Dorsolateral prefrontal cortex (tissue), 122 donors: ENCODE measurements at places on chromosomes 4 and X. TPM values are rescaled to one million over a fixed set of nuclear protein-coding genes. Genes with fewer than 3 reads are reported as not detected.

Gene TKTL2
- total RNA-seq, result 0.23 TPM

Gene KLHL13
- 5.6 TPM for total RNA-seq

DNA sequence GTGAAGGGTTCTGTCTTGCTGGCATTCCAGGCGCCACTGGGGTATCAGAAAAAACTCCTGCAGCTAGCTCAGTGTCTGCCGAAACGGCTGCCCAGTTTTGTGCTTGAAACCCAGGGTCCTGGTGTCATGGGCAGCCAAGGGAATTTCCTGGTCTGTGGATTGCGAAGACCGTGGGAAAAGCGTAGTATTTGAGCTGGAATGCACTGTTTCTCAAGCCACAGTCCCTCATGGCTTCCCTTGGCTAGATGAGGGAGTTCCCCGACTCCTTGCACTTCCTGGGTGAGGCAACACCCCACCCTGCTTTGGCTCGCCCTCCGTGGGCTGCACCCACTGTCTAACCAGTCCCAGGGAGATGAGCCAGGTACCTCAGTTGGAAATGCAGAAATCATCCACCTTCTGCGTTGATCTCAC is 40.1 kb downstream of the NOP14 start:
- no peak for DNase-seq

DNA sequence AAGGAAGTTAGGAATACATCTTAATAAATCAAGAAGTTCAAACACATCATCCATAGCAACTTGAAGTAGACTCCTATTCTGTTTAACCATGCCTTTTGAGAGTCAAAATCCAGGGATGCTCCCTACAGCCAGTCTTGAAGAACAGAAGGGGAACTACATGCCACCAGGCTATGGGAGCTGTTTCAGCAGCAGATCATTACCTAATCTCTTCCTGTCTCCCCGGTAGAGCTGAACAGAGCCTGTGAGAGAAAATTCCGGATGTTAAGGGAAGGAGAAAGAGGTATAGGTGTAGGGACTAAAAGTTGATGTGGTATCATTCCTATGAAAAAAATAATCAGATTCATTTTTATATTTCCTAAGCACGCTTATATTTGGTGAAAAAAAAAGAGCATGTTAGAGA is 352.2 kb downstream of the SPRY1 start:
- DNase-seq, result no peak

DNA sequence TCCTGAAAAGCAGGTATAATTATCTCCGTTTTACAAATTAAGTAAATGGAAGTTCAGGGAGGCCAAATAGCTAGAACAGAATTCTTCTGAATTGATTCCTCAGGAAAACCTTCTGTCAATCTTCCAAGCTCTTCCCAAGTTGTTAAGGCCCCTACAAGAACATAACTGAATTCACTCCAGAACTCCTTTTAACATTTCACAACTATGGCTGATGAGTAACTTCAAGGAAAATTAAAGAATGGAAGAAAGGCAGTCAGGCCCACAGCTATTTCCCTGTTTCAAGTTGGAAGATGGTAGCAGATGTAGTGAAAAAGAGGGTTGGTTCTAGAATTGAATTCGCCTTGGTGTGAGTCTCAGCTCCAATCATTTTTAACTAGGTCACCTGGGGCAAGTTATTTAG is 15.9 kb downstream of the SETD7 start:
- no peak for DNase-seq

DNA sequence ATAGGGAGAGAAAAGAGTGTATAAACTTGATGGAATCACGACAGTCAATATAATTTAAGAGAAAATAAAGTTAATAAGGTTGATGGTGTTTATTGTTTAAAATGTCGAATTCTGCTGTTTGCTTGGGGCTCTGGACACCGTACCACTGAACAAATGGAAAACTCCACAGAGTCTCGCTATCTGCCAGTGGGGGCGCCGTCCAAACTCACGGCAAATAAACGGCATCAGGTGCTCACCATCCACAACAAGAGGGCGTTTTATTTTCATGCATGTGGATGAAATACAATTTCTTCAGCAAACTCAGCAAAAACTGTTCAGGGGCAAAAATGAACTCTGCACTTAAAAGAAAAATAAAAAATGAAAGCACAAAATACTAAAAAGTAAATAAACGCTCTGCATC is 46.6 kb upstream of the FAM47C start:
- no peak for DNase-seq

- no peak for DNase-seq
Observed at GRCh38 chrX:70052895-70053615, 3.3 kb upstream of the AWAT2 start.

- DNase-seq, result no peak
Observed at GRCh38 chrX:136176399-136176825, 29.1 kb downstream of the FHL1 start.

- no peak for DNase-seq
Observed at GRCh38 chr4:146654687-146655520, 16.2 kb downstream of the POU4F2 start.

DNA sequence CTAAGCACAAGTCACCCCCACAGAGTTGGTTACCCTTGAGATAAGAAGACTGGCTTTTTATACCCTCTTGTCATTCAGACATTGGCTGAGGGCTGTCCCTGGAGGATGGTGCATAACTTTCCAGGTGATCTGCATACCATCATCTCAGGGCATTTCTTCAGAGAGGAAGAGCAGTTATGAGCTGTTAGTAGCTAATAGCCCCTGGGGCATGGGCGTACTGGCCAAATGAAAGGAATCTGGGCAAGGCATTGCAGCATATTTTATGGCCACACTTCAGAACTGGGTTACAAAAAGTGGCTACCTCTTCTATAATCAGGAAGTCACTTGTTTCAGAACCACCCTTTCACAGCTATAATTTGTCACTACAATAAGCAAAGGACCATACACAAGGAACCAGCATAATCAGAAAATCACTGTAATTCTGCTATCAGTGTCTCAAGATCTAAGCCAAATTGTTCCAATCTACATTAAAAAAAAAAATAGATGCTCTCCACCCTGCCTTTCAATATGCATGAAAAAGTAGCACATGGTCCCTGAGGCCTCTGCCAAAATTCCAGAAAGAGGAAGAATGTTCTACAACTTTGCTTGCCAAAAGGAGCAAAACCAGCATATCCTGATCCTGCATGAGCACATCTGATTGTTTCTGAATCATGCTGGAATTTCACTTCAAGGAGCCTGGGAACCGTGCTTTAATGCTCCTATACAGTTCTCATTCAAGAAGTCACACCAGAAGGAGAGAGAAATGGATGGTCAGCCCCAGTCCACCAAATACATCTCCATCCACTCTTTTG is 92.0 kb downstream of the TMEM144 start:
- DNase-seq, result no peak
